Right lung (tissue), 10 donors: ENCODE measurements at places on chromosomes 1 and 21.

- no peak for DNase-seq
Measured at GRCh38 chr1:201332021-201332420, 45.5 kb downstream of the TNNT2 start.

DNA sequence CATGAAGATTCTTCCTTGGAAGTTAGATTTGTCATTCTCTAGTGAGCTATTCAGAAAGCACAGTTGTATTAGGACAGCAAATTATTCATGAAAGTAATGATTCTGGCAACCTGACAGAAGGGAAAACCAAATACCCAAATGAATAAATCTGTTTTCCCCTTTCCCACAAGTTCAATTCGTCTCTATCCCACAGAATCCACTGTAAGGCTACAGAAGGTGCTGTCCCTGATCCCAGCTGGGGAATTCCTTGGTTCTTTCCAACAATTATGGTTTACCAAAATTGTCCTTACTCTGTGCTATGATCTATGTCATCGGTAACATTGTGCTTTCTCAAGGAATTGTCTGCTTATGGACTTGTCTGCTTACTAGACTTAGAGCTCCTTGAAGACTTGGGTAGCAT, 104.2 kb downstream of the FASLG start:
- DNase-seq = no peak

GRCh38 chr1:43547538-43548072, 16.9 kb downstream of the PTPRF start:
- DNase-seq = no peak

GRCh38 chr1:110060034-110060661, 10.3 kb downstream of the ALX3 start:
- DNase-seq = no peak

DNA sequence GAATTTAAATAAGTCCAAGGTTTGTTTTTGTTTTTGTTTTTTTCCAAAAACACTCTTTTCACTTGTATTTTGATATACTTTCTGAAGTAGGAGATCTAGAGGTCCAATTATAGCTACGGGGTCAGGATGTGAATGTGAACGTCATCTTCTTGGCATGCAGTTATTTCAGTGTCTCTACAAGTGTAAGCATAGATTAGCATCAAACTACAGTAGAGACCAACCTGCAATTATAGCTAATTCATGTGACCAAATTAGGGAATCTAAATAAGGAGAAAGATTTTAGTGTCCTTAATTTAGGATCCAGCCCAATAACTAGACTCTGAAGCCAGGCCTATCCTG, 107.3 kb upstream of the PALMD start:
- DNase-seq = no peak

- peak; percentile 75 for DNase-seq
Measured at GRCh38 chr1:195934817-195935553, 673.3 kb downstream of the KCNT2 start.

DNA sequence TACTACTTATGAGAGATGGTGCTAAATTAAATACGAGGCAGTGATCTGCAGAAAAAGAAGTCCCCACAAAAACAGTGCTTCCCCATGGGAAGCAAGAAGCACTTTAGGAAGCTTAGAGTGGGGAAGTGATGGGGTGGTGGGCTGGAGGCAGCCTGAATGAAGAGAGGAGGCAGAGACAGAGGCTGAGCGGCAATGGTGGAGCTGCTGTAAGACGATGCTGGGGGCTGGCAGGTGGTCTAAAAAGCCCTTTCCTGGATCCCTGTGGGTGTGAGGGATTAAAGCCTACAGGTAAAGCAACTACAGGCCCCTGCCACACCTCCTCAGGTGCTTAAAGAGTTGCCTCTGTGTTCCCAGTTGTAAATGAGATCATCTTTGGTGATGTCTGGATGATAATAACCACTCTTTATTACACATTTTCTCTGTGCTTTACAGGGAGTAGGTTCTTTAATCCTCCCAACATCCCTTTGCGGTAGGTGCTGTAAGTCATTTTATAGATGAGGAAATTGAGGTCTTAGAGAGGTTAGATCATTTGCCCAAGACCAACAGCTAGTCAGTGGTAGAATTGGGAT, 39.2 kb downstream of the CNN3 start:
- no peak for DNase-seq

DNA sequence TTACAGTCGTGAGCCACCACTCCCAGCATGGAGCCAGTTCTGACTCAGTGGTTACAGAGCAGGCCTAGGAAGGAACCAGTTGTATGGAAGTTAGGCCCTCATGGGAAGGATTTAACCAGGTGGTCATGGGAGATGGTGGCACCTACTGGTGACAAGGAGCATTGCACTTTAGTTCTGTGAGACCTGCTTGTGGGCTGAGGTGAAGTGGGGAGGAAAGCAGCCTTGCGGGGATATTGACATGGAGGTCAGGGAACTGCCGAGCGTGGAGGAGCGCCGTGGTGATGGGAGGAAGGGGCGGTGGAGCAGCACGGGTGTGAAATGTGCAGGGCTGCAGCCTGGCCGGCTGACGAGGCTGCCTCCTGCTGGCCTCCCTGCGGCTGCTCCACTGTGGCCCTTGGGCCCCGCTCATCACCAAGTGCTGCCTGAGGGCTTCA, 100.4 kb downstream of the GALNT2 start:
- no peak for DNase-seq

DNA sequence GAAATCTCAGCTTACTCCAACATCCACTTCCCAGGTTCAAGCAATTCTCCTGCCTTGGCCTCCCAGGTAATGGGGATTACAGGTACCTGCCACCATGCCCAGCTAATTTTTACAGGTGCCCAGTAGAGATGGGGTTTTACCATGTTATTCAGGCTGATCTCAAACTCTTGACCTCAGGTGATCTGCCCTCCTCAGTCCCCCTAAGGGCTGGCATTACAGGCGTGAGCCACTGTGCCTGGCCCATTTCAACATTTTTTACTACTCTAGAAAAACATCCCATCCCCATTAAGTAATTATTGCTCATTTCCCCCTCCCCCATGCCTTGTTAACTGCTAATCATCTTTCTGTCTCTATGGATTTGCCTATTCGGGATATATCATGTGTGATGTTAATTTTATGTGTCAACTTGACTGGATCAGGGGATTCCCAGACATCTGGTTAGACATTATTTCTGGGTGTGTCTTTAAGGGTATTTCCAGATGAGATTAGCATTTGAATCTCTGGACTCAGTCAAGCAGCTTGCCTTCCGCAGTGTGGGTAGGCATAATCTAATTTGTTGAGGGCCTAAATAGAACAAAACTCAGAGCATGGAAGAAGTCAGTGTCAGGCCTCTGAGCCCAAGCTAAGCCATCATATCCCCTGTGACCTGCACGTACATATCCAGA, 33.0 kb upstream of the ZBTB8B start:
- DNase-seq = no peak

GRCh38 chr1:208731981-208732821, 488.0 kb upstream of the PLXNA2 start:
- DNase-seq = peak; percentile 12

GRCh38 chr1:18387307-18387706, 93.4 kb upstream of the KLHDC7A start:
- DNase-seq = no peak

DNA sequence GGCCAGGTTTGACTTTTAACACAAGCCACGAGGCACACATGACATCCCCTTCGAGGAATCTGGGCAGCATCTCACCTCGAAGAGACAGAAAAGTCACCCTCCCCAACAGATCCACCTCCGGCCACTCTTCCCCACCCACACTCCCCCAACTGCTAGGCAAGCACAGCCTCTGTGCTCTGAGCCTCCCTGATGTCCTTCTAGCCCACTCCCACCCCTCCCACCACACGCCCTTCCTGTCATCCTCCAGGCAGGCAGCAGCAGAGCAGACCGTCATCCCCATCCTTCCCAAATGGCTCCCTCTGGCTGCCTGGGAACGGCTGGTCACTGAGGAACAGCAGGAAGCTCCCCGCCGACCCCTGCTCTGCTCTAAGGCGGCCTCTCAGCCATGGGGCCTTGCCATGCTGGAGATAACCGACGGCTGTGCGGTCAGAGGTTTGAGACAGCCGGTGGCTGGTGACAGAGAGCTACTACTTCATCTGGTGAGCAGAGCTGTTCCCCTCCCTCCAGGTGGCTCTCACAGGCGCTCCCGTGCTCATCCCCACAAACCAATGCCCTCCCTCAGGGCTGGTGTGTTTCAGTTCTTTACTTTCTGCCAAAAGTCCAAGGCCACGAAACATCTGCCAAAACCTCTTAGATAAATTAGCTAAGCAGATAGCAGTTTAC, 25.6 kb downstream of the NPHP4 start:
- no peak for DNase-seq

- no peak for DNase-seq
Measured at GRCh38 chr1:173330149-173330951, 123.2 kb upstream of the TNFSF4 start.

DNA sequence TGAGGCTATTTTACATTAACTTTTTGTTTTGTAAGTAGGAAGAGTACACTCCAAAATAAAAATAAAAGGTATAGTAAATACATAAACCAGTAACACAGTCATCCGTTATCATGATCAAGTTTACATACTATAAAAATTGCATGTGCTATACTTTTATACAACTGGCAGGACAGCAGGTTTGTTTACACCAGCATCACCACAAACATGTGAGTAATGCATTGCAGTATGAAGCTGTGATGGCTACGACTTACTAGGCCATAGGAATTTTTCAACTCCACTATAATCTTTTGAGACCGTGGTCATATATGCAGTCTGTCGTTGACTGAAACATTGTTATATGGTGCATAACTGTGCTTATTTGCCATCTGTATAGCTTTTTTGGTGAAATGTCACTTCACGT, 106.2 kb downstream of the CENPF start:
- DNase-seq = no peak

GRCh38 chr1:245715970-245716369, 561.2 kb downstream of the KIF26B start:
- no peak for DNase-seq

DNA sequence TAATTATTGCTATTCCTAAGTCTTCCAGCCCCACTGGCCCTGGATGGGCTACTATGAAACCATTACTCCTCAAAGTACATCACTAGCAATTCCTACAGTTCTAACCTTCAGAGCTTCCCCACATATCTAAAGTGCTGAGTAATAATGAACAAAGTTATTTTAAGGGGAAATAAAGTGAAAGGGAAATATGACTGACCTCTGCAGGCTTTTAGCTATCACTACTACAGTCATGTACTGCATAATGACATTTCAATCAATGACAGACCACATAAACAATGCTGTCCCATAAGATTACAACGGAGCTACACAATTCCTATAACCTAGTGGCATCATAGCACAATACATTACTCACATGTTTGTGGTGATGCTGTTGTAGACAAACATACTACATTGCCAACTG, 32.5 kb upstream of the ASPM start:
- DNase-seq = no peak

DNA sequence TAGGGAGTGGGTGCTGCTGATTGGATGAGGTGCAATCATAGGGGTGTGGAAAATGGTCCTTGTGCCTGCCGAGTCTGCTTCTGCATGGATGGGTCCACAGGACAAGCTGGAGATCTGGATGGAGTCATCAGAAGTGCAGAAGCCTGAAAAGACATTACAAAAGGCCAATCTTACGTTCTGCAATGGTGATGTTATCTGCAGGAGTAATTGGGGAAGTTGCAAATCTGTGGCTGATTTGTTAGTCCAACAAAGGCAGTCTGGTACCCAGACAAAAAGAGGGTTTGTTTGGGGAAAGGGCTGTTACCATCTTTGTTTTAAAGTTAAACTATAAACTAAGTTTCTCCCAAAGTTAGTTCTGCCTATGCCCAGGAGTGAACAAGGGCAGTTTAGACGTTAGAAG, 166.5 kb downstream of the PGBD5 start:
- no peak for DNase-seq

DNA sequence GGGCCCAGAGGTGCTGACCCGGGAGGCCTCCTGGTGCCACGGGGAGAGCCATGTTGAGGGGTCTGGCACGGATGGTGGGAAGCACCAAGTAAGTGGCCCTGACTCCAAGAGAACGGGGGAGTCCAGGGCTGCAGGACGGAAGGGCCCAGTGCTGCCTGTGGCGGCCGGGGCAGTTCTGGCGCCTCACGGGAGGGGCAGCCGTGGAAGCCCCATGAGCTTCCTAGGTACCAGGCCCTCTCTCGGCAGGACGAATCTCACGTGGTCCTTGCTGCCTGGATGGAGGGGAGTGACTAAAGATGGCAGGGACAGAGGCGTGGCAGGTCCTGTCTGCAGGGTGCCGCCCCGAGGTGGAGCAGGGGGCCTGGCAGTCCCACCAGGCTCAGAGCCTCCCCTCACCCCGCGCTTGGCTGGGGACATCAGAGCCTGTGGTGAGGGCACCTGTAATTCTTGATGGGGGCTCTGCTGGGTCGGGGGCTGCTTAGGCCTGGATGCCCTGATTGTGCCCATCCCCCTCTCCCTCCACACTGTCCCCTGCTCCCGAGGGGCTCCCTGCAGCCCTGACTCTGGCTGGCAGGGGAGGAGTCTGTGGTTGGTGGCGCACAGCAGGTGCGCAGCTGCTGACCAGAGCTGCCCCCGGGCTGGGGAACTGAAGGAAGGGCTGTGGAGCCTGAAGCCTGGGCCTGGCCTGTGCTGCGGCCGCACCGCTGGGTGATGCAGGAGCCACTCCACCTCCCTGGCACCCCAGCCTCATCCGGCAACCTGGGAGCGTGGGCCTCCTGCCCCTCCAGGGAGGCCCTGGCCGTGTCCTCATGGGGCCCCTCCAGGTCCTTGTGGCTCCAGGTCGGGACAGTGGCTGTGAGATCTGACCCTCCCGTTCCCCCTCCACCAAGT, 31.4 kb downstream of the POFUT2 start:
- no peak for DNase-seq

GRCh38 chr1:47431534-47431933, 6.3 kb upstream of the FOXD2 start:
- DNase-seq = no peak

DNA sequence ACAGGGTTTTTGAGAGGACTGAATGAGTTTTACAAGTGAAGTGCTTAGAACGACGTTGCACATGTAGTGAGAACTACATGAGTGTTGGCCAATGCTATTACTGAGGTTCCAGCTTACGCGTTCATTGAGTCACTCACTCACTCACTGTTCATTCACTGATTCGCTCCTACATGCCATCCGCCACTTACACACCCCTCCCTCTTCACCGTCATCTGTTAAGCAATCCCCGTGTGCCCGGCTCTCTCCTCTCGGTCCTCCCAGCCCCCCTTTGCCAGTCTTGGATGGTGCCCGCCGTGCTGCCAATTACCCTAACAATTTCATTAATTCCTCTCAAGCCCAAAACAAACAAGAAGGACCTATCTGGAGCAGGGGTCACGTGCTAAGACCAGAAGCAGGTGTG, 27.3 kb upstream of the EPHA2 start:
- peak; percentile 61 for DNase-seq

DNA sequence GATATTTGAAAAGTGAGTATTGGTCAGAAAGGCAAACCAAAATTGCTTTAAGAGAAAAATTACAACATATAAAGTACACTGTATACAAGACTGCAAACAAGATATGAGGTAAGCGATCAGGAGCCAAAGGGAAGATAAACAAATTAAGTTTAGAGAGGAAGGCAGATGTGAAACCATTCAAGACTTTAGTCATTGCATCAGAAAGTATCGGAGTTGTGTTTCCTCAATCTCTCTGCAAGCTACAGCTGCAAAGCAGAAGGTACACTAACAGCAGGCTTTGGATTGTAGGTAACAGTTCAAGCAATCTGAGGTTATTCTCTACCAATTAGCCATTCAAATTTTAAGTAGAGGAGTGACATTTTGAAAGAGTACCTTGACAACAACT, 21.3 kb upstream of the TLCD4 start:
- no peak for DNase-seq
